Stimulated activated CD8-positive, alpha-beta memory T cell treated with anti-CD3 and anti-CD28 coated beads, Interleukin-4, amount 100 ng/mL, for 48 hours (primary cell): ENCODE measurements at places on chromosomes 5 and 9.

DNA sequence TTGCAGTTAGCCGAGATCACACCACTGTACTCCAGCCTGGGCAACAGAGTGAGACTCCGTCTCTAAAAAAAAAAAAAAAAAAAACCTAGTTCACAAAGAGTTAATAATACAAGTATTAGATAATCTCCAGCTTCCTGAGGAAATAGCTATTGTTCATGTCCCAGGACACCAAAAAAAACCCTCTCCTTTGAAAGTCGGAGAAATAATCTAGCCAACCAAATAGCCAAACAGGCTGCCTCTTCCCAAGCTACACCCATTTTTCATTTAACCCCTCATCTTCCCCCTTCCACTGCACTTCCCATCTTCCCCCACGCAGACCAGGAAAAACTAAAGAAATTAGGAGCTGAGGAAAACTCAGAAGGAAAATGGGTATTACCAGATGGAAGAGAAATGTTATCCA lies 23.6 kb downstream of the CNOT8 start:
- DNase-seq = no peak

- no peak for DNase-seq
Measured at GRCh38 chr5:113232667-113233066, 202.1 kb downstream of the TSSK1B start.

DNA sequence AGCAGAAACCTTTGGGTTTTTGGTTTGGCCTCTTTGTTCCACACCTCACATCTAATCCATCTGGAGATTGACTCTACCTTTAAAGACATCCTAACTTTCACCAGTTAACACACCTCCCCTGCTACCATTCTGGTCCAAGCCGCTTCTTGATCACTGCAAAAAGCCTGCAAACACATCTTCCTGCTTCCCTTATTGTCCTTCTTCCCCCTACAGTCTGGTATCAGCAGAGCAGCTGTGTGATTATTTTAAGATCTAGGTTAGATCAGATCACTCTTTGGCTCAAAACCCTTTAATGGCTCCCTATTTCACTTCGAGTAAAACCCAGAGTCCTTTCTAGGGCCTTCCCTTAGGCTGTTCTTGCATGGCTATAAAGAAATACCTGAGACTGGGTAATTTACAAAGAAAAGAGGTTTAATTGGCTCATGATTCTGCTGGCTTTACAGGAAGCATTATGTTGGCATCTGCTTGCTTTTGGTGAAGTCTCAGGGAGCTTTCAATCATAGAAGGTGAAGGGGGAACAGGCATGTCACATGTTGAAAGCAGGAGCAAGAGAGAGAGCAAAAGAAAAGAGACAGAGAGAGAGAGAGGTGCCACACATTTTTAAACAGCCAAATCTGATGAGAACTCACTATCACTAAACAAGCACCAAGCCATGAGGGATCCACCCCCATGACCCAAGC lies 1.5 kb upstream of the TEX10 start:
- DNase-seq = no peak

DNA sequence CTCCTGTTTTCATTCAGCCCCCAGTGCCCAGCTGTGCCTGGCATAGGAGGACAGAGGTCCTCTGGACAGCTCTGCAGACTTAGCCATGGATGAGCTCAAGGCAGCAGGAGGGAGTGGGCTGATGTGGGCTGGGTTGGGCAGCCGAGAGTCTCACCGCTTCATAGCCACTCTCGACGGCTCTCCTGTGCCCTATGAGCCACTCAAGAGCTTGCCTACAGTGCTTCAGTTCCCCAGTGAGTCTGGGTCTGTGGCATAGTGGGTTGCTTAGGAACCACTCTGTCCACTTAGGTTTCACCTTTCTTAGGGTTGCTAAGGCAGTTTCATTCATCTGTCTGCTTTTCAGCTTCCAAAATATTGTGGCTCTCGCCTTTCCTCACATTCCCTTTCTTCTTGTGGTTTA lies 296.8 kb downstream of the ICE1 start:
- DNase-seq = no peak

DNA sequence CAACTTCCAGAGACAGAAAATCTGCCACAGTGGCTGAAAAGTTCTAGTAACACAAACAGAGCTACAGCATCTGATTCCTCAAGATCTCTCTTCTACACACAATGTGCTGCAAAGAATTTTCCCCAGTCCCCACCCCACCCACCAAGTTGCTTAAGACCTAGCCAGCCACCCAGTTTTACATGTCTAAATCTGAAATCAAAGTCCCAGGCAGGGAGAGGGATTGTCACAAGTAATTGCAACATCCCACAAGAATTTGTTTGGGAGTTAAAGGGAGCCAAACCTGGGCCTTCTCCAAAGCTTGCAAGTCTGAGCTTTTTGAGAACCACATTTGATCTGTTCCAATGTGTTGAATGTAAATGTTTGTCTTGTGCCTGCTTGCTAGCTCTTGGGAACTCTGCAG lies 15.5 kb downstream of the IGIP start:
- DNase-seq = no peak

GRCh38 chr5:98570661-98571191 lies 202.7 kb upstream of the RGMB start:
- DNase-seq = no peak

- DNase-seq = no peak
Measured at GRCh38 chr5:138078006-138078643, 5.7 kb upstream of the WNT8A start.

GRCh38 chr5:146005723-146006122 lies 69.3 kb downstream of the SH3RF2 start:
- no peak for DNase-seq

GRCh38 chr9:32487981-32488380 lies 38.0 kb downstream of the RIGI start:
- DNase-seq = no peak

- DNase-seq = no peak
Measured at GRCh38 chr5:77709993-77710685, 66.0 kb downstream of the TBCA start.

GRCh38 chr9:111524731-111525055 lies 286 bp upstream of the ZNF483 start:
- no peak for DNase-seq

- DNase-seq = no peak
Measured at GRCh38 chr9:34866614-34867013, 91.5 kb upstream of the PHF24 start.

DNA sequence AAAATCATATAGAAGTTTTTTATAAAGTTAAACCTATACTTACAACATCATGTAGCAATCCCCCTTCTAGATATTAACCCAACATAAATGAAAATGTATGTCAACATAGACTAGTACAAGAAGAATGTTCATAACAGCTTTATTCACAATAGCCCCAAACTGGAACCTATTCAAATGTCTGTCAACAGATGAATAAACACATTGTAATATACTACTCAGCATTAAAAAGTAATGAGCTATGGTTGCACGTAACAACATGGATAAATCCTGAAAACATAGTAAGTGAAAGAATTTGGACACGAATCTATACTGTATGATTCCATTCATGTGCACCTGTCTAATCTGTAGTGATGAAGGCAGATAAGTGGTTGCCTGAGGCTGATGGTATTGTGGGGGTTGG lies 73.9 kb downstream of the CSNK1G3 start:
- DNase-seq = no peak

GRCh38 chr9:99154356-99154755 lies 49.4 kb downstream of the TGFBR1 start:
- DNase-seq = no peak

DNA sequence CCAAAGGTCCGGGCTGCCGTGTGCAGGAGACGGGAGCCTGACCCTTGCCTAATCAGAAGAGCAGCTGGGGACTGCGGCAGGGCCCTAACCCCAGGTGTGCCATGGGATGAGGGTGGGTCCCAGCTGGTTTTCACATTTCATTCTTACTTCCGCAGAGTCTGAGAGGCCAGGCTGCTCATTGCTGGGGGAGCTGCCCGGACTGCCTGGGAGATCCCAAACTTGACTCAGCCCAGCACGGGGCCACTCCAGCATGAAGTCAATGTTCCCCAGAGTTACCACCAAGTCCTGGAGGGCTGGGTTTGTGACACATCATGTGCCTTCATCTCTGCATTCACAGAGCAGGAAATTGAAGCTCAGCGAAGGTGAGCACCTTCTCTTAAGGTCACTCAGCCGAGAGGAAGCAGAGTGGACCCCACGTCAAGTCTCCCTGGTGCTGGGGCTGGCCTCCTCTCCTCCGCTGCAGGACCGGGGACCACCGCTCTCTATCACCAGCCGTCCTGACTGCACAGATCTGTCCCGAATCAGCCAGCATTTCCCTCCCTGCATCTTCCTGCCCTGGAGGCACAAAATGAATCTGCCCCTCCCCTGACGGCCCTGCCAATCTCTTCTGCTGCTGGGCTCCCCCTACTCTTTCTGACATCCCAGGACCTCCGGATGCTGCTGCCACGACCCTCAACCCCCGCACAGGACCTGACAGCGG lies 54.6 kb upstream of the PHYKPL start:
- no peak for DNase-seq

DNA sequence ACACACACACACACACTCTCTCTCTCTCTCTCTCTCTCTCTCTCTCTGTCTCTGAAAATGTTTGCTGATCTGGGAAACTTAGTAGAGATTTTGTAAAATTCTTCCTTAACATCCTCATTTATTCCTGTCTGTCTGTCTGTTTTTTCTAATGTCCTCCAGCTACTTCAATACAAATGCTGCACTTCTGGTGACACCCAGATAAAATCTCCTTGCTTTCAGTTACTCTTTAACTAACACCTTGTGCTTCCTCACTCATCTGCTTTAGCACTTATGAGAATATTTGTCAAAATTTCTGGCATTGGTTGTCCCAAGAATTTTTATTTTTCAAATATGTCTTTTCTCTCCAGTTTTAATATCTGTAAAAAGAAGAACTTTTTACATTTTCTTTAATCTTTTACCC lies 35.0 kb upstream of the ARRDC3 start:
- DNase-seq = no peak

- DNase-seq = no peak
Measured at GRCh38 chr9:2664174-2665065, 42.8 kb downstream of the VLDLR start.

DNA sequence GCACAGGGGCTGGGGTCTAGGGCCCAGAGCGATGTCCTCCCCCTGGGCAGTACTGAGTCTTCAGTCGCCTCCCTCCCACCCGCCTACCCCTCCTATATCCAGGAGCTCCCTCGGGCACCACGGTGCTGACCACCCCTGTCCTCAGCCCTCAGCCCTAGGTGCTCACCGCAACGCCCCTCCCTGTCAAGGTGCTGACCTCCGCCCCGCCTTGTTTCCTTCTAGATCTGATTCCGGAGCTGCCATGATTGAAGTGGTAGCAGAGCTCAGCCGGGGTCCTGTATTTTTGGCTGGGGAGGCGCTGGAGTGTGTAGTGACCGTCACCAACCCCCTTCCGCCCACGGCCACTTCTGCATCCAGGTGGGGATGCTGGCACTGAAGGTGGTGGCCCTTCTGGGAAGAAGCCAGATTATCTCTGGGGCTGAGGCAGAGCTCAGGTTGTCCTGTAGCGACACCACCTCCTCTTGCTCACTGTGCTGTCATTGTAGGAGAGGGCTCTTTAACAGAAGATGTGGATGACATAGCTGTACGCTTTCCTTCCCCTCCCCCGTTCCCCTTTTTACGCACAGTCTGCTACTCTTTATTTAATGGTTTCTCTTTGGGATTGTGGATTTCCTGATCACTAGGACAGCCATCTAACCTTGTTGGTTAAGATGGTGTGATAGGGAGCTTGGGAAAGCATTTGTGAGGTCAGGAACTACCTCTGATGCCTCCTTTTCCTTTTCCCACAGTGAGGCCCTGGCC lies 598 bp downstream of the RGP1 start:
- peak; percentile 64 for DNase-seq
